Mesenteric fat pad (tissue), 1 donor: ENCODE measurements at places on chromosomes 16 and 17. TPM values are rescaled to one million over a fixed set of nuclear protein-coding genes. Genes with fewer than 3 reads are reported as not detected.

PTRH2 gene
- 29.1 TPM for total RNA-seq

TSR3 gene
- total RNA-seq: 58.2 TPM

RCVRN gene
- total RNA-seq: 0.67 TPM

NPIPB9 gene
- not detected for total RNA-seq

PSMC3IP gene
- total RNA-seq: 2.2 TPM

C16orf86 gene
- 2.9 TPM for total RNA-seq

NPIPA7 gene
- 7.8 TPM for total RNA-seq

CD300LG gene
- 121 TPM for total RNA-seq

ADAP2 gene
- total RNA-seq: 43.2 TPM

KRT33B gene
- not detected for total RNA-seq

KRTAP4-4 gene
- not detected for total RNA-seq

PIK3R6 gene
- total RNA-seq: 1.6 TPM

CDH8 gene
- total RNA-seq: not detected

GLP2R gene
- total RNA-seq: 6.7 TPM

ZACN gene
- total RNA-seq: not detected

HASPIN gene
- total RNA-seq: 0.16 TPM

CEP295NL gene
- 6.5 TPM for total RNA-seq

CCL5 gene
- 4.0 TPM for total RNA-seq

ACSM5 gene
- 21.2 TPM for total RNA-seq

ELMO3 gene
- total RNA-seq: 1.2 TPM

KLHL10 gene
- total RNA-seq: 0.74 TPM

KRTAP4-9 gene
- total RNA-seq: not detected

SDR42E1 gene
- total RNA-seq: 0.77 TPM

AIPL1 gene
- not detected for total RNA-seq

STAT5A gene
- 130 TPM for total RNA-seq

HEATR3 gene
- 22.4 TPM for total RNA-seq

CCL8 gene
- 2.1 TPM for total RNA-seq

MYH2 gene
- total RNA-seq: not detected

SCN4A gene
- 27.1 TPM for total RNA-seq

ZSCAN10 gene
- total RNA-seq: not detected

CCL3 gene
- total RNA-seq: 33.7 TPM

CHAD gene
- 0.39 TPM for total RNA-seq

PLA2G15 gene
- total RNA-seq: 40.2 TPM

RILP gene
- total RNA-seq: 31.4 TPM

RTN4RL1 gene
- total RNA-seq: 11.2 TPM

CCDC154 gene
- 0.45 TPM for total RNA-seq

CYBC1 gene
- 84.9 TPM for total RNA-seq

CA7 gene
- total RNA-seq: not detected

METTL22 gene
- total RNA-seq: 31.5 TPM
